ENCODE measurements at places on chromosomes 12 and 14.

GRCh38 chr12:1533602-1534304 is 60.6 kb downstream of the FBXL14 start:
- no peak for DNase-seq

GRCh38 chr14:100885196-100885595 is 18.3 kb downstream of the RTL1 start:
- DNase-seq, result no peak

- DNase-seq, result no peak
These were observed 1.9 kb downstream of the HEATR5A start for GRCh38 chr14:31418440-31418839.

GRCh38 chr12:122943196-122943595 is 23.1 kb downstream of the ABCB9 start:
- DNase-seq, result no peak
